Ecto neural progenitor cell (in vitro differentiated cells): ENCODE measurements at places on chromosomes 3 and 15.
A peak's percentile ranks its signal among the peaks of the same experiment; 100 is the strongest.

- DNase-seq: no peak
Observed at GRCh38 chr3:66406163-66406562, 94.7 kb downstream of the LRIG1 start.

- DNase-seq: no peak
Observed at GRCh38 chr3:76917436-76917835, 122.5 kb upstream of the ROBO2 start.

DNA sequence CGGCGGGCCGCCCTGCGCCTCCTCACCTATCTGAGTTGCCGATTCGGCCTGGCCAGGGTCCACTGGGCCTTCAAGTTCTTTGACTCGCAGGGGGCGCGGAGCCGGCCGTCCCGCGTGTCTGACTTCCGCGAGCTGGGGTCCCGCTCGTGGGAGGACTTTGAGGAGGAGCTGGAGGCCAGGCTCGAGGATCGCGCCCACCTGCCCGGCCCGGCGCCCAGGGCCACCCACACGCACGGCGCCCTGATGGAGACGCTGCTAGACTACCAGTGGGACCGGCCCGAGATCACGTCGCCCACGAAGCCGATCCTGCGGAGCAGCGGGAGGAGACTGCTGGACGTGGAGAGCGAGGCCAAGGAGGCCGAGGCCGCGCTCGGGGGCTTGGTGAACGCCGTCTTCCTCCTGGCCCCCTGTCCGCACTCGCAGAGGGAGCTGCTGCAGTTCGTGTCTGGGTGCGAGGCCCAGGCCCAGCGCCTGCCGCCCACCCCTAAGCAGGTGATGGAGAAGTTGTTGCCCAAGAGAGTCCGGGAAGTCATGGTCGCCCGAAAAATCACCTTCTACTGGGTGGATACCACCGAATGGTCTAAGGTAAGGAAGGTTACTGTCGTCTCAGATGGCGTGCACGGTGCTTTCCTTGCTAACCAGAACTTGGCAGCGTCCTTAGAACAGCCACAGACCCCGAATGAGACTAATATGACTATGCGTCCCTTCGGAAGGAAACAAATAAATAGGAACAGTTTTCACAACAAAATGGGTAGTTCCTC lies 567 bp downstream of the TICRR start:
- DNase-seq: no peak

GRCh38 chr3:177451864-177452830 lies 254.9 kb upstream of the TBL1XR1 start:
- no peak for DNase-seq

GRCh38 chr15:25587616-25588340 lies 149.0 kb upstream of the UBE3A start:
- no peak for DNase-seq

- DNase-seq: peak; percentile 44
Observed at GRCh38 chr3:128551451-128551850, 58.5 kb upstream of the GATA2 start.

GRCh38 chr15:39181940-39182339 lies 398.9 kb upstream of the THBS1 start:
- no peak for DNase-seq

DNA sequence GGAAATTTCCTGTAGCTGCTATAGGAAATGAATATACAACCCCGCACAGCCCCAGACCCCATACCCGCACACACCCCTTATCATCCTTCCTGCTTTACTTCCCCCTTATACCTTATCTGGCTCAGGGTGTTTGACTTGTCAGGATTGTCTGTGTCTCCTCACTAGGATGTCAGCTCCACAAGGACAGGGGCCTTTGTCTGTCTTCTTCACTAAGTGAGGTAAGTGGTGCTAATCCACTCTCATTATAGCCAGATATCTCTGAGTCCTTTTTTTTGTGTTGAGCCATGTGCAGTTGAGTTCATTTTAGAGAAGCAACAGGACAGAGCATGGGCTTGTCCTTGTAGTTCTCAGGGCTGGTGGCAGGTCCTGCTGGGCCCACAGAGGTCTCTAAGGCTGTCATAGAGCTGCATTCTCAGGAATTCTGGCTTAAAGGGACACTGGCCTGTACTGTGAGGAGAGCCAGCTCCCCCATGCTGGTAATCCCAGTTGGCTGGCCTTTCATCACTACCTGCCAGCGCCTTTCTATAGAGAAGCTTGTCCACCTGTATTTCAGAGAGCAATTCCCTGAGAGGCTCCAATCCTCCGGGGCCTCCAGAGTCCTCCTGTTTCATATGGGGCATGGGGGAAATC lies 9.0 kb downstream of the KY start:
- peak; percentile 29 for DNase-seq

DNA sequence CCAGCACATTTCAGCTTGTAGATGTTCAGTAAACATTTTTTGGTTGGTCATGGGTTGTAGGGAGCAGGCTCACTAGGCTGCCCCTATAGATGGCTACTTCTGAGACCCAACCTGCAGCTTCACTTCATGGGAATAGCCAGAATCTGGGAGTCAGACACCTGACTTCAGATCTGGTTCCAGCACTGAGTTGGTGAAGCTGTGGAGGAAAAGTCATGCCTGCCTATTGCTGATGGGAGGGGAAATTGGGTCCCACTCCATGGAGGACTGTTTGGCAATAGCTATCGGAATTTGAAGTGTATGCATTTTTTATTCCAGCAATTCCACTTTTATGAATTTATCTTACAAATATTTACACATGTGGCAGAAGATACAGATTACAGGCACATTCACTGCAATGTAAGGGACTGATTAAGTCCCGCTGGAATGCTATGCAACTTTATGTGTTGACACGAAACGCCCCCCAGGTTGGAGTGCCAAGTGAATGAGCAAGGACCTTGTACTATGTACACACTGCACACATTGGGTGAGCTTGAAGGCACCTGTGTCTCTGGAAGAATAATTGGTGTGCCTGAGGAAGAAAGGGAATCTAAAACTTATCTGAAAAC lies 7.8 kb upstream of the CCR1 start:
- no peak for DNase-seq

DNA sequence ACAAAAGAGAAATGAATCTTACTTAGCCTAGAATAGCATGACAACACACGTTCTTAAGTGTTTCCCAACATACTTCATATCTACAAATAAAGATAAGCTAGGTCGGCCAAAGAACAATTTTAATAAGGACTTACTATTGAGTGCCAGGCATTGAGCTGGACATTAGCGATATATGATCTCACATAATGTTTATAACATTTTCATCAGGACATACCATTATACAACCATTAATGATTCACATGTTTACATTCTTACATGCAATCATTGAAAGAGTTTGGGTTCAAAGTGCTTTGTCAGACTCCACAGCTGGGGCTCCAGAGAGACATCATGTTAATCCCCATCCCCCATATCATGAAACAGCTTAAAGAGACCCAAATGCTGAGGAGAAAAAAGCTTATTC lies 189.0 kb downstream of the STT3B start:
- no peak for DNase-seq

GRCh38 chr3:117695321-117695720 lies 985.7 kb downstream of the TUSC7 start:
- DNase-seq: no peak

DNA sequence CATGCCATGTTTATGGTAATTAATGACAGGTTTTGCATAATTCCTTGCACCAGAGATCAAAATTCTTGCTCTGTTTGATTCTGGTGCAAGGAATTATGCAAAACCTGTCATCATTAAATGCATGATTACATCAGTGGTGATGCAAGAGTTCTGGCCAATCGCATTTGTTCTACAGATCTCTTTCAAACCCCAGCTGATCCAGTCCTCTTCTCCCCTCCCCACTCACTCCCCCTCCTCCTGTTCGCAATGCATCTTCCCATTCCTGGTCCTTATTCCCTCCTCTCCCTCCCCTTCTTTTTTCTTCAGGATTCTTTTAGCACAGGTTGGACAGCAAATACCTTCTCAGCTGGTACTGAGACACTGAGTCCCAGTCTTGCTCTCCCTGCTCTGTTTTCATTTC lies 82.1 kb downstream of the GABRB3 start:
- no peak for DNase-seq

GRCh38 chr15:65334586-65335231 lies 30.2 kb downstream of the RNU5B-1 start:
- peak; percentile 68 for DNase-seq

GRCh38 chr3:64916192-64916798 lies 228.5 kb upstream of the ADAMTS9 start:
- DNase-seq: no peak

DNA sequence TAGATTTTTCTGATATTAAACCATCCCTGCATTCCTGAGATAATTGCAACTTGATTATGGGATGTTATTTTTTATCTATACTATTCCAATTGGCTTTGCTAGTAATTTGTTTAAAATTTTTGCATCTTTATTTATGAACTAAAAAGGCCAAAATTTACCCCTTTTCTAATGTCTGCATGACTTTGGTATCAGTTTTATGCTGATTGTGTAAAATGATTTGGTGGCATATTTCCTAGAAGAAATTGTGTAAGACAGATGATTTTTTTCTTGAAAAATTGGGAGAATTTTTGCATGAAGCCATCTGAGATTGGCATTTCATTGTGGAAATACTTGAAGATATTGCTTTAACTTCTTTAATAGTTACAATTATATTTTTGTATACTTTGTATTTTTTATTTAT lies 183.8 kb upstream of the TBL1XR1 start:
- DNase-seq: no peak

DNA sequence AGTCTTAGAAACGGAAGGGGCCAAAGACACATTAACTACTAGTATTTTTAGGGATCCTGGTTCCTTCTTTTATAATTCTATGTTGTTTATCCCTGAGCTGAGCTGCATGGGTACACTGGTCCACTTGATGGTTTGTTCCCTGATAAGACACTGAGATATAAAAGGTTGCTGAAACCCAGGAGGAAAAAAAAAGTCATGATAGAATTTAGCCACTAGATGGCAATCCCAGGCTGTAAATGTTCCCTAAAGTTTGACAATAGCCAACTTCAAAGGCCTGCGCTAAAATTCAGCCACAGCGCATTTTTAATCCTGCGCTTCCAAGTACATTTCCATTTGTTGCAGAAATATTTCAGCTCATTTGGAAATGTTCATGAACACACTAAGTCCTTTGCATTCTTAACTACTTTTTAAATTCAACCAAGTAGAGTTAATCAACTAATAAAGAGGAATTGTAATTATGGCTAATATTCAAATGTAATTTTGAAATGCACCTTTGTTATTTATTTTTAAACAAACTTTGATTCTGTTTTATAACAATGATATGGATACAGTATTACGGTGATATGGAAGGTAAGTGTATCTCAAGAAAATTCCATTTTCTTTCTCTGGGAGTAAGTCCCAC lies 249.3 kb upstream of the FEZF2 start:
- no peak for DNase-seq

DNA sequence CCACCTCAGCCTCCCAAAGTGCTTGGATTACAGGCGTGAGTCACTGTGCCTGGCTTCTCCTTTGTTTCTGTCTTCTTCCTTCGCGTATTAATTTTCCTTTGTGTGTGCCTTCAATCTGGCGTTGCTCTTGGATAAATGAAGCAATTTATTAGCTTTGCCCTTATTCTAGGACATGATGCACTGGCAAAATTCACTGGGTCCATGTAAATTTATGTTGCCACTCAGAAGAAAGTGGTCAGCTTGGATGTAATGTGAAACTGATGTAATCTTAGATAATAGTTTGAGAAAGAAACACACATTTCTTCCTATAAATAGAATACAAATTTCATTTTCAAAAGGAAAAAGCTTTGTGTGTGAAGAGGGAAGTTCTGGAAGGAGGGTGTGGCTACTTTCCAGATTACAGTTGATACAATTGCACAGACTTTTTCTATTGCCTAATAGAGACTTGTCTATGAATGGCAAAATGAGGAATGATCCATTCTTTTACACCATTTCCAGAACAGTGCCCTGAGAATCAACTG lies 23.3 kb upstream of the ATP1B3 start:
- no peak for DNase-seq

- DNase-seq: no peak
Observed at GRCh38 chr15:47725051-47725450, 7.7 kb downstream of the SEMA6D start.

DNA sequence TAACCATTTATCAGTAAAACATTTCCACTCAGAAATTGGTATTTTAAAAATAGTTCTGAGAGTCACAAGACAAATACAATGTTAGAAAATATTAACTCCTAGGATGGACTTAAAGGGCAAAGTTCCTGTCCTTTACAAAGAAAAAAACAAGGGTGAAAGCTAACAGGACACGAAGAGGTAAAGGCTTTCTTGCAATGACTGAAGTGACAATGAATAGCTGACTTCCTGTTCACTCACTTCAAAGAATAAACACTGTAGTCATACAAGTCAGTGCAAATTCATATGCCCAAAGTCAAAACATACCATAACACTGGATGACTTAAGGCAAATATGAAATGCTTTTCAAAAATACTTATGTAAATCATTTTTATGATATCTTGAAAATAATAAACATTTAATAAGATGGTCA lies 1389.8 kb upstream of the ALCAM start:
- DNase-seq: no peak

GRCh38 chr3:150194957-150195356 lies 213.1 kb upstream of the TSC22D2 start:
- DNase-seq: no peak

- DNase-seq: no peak
Observed at GRCh38 chr3:50317300-50317699, 5.2 kb downstream of the HYAL2 start.

DNA sequence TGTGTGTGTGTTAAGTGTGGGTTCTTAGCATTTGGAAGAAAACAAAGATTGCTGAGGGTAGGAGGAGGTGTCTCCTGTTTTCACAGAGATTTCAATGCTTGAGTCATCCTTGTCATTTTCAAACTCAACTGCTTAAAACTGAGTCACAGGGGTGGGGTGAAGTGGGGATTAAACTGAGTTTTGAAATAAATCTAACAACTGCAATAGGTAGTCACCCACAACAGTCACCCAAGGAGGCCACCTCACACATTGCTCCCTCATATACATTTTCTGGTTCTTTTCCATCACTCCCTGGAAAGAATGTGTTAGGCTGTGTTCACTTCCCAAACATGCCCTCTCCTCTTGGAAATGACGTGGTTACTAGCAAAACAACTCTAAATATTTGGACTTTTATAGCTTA lies 187.7 kb upstream of the CMC1 start:
- no peak for DNase-seq

- no peak for DNase-seq
Observed at GRCh38 chr3:108221393-108221792, 831 bp downstream of the IFT57 start.

DNA sequence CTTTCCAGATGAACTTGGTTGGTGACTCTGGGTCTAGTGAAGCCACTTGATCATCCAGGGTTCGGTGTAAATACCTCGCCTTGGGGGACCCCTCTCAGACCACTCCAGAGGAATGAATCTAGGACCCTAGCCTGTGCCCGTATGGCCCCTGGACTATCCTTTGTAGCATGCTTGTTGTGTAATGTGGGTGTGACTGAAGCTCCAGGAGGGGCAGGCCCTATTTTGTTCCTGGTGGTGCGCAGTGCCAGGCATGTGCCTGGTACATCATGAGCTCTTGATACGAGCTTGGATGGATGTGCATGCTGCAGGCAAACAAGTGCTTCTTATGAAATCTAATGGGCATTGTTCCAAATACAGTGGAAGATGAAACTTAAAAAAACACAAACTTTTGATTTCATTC lies 82.8 kb downstream of the EBLN2 start:
- no peak for DNase-seq

GRCh38 chr3:167821248-167821805 lies 85.8 kb downstream of the SERPINI1 start:
- no peak for DNase-seq
